RWPE2 (cell line): ENCODE measurements at places on chromosomes 1 and 21.

- no peak for DNase-seq
These were observed 37.3 kb upstream of the ZSWIM5 start for GRCh38 chr1:45243476-45244343.

GRCh38 chr21:37886120-37886519 is 30.1 kb downstream of the KCNJ6 start:
- no peak for DNase-seq

GRCh38 chr21:41660748-41661147 is 106.1 kb downstream of the RIPK4 start:
- peak; percentile 42 for DNase-seq

- DNase-seq: no peak
These were observed 14.6 kb upstream of the TENT5C start for GRCh38 chr1:117591252-117591651.

GRCh38 chr1:65207317-65207716 is 59.3 kb downstream of the AK4 start:
- no peak for DNase-seq

GRCh38 chr1:35553851-35554250 is 3.4 kb downstream of the KIAA0319L start:
- no peak for DNase-seq

- no peak for DNase-seq
These were observed 37.4 kb downstream of the VANGL1 start for GRCh38 chr1:115679141-115679611.

DNA sequence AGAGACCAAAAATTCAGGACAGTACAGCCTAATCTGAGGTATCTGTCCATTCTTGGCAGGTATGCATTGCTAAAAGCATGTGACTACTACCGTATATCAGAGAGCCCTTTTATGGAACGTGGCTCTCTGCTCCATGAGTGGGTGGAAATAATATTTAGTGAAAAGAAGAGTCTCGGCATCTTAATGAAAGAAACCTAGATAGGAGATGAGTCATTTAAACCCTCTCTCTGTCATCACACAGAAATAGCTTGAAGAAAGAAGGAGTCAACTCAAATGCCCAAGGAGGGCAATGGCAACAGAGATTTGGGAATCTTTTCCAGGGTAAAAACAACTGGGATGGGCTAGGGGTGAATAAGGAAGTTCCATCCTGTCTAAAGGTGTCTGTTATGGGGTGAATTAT is 528.2 kb downstream of the SMYD3 start:
- DNase-seq: no peak

GRCh38 chr1:55338448-55338820 is 123.3 kb upstream of the USP24 start:
- no peak for DNase-seq

- DNase-seq: peak; percentile 44
These were observed 758 bp downstream of the PTBP2 start for GRCh38 chr1:96722161-96722922.

DNA sequence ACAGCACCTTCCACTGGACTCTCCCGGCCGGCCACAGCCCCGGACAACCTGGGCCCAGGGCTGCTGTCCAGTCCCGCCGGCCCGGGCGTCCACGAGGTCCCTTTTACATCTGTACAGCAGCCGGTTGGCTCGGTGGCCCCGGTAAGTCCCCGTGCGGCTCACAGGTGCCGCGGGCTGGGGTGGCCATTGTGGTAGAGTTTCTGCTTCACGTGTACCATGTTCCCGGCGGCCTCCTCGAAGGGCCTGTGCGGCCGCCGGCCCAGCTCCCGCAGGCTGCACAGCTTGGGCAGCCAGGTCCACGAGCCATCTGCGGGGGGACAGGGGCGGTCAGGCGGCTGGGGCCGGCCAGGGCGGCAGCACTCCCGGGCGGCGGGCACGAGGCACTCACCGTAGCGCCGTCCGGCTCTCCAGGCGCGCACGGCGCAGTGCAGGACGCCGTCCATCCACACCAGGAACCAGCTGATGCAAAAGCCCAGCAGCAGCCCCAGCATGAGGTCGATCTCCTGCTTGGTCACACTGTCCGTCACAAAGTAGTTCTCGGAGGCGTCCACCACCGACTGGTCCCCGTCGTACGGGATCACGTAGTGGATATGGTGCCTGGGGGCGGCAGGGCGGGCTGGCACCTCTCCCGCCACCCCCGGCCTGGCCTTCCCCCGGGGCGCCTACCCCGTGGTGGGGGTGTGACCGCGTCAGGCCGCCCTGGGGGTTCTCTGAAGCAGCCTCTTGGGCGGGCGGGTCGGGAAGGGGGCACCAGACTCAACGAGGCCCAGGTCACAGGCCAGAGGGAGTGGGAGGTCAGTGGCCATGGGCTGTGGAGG is 5.0 kb downstream of the TMEM240 start:
- no peak for DNase-seq

- DNase-seq: no peak
These were observed 9.9 kb upstream of the TSNAX start for GRCh38 chr1:231518485-231519034.

DNA sequence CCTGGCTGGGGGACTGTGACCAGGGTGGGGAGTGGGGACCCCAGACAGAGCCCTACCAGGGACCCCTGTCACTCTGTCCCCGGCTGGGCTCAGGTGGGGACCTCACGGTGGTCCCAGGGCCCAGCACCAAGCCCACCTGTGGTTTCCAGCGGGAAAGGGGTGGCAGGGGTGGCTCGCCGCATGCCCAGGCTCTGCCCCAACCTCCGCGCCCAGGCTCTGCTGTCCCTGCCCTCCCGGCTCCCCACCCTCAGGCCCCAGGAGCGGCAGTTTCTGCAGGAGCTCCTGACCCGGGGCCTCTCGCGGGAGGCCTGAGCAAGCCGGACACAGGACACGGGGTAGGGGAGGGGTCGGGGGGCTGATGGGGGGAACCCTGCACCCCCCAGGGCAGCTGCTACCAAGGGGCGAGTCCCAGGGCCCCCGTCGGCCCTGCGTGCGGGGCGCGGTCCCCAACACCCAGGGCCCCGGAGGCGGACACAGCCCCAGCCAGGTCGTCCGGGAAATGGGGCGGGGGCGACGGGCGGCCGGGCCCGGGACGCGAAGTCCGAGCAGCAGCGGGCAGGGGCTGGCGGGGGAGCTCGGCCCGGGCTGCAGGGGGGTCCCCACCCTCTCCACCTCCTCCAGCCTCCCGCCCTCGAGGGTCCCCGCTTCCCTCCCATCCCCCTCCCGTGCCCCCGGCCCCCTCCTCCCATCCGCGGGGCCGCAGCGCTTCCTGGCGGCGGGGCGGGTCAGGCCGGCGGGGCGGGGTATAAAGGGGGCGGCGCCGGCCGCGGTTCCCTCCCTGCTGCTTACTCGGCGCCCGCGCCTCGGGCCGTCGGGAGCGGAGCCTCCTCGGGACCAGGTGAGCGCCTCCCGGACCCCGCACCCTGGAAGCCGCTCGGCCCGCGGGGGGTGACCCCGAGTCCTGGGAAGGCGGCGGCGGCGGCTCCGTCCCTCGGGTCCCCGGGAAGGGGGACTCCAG is at the start of gene COL6A2:
Gene COL6A2 (plus strand): TSS at position 777 of the 958 bp plus-strand sequence.
- peak; percentile 49 for DNase-seq

DNA sequence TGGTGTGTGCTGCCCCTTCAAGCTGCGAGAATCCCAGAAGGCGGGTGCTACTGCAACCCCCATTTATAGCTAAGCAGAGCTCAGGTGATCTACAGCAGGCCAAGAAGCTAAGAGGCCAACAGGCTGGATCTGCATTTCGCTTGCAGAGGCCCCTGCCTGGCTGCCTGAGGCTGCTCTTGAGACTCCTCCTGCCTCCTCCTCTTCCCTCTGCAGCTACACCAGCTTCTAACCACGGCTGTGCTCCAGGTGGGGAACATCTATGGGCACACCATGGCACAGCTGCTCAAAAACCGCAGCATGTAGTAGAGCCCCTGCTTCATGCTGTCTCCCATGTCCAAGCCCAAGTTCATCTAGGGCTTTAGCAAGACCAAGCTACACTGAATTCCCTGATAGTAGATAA is 72.9 kb upstream of the ZNF678 start:
- DNase-seq: no peak

DNA sequence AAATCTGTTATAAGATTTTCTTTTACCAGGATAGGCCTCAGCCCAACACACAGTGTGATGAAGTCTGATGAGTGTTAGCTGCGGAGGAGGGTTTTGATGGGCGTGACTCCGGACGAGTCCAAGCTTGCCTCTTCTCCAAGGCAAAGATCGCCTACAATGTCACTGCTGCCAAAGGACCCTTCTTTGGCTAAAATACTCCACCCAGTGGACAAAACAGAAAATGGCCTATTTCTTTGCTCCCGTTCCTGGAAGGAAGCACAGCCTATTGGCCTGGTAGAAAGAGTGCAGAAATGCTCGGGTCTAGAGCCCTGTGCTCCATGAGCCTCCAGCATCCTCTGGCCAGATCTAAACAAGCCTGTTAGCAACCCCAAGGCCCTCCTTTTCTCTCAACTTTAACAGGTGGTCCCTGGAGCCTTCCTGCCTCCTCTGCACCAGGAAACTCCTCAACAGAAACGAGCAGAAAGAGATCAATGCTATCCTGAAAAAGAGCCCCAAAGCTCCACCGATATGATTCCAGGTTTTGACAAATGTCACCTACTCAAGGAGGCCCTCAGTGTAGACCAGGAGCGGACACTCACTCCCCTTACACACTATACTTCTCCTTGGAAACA is 3.4 kb upstream of the CASQ2 start:
- peak; percentile 87 for DNase-seq

DNA sequence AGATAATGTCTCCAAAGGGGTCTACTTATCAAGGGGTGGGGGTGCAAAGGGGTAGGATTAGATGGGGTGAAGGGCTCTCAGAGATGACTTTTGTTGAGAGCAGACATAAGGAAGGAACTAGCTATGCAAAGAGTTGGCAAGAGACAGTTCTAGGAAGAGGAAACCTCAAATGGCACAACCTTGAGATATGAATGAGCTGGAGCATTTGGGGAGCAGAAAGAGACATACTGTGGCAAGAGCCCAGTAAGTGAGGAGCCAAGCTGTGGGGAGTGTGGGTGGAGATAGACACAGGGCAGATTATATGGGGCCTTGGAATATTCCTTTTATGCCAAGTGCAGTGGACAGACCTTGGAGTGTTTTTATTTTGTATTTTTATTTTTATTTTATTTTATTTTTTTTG is 84.8 kb upstream of the BTG3 start:
- DNase-seq: no peak

GRCh38 chr1:97088391-97088790 is 366.8 kb downstream of the PTBP2 start:
- no peak for DNase-seq

DNA sequence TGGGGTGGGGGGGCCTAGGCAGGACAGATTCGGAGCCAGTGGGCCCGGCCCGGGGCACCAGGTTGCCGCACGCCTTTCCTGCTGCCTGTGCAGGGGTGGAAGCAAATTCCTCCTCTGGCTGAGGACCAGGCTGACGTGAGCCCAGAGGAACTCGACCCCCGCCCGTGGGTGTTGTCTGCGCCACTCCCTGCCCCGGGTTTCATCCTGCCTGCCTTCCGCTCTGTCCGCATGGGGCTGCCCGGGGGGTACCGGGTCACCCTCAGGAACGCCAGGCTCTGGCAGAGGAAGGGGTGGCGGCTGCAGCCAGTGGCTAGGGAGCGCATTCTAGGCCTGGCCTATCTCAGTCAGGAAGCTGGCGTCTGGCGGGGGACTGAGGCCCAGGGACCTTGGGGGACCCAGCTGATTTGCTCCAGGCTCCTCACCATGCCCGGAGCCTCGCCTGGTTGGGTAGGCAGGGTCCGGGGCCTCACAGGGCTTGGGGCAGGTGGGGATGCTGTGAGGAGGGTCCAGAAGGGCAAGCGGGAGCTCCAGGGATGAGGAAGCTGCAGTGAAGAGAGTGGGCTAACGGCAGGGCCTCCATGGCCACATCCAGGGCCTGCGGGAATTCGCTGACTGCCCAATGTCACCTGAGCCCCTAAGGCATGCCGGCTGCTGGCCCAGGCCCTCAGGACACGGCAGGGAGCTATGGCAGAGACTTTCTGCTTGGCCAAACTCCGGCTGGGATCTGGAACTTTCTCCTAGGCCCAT is 2.4 kb upstream of the IBA57 start:
- no peak for DNase-seq

- DNase-seq: no peak
These were observed 30.1 kb upstream of the PARP1 start for GRCh38 chr1:226438007-226438406.

DNA sequence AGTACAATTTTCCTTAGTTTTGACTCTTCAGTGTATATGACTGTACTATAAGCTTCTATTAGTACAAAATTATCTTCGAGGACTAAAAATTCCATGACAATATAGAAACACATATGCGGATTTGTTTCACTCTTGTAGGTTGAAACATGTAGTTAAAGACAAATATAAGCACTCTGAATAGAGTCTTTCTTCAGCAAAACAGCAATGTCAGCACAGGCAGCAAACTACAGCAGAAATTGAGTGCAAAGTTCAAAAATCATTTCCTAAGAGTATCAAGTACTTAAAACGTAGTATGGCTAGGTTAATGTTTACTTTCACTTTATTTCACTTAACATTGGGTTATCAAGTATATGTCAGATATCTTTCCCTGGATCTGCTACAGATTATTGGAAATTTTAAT is 106.7 kb downstream of the FAF1 start:
- DNase-seq: no peak

DNA sequence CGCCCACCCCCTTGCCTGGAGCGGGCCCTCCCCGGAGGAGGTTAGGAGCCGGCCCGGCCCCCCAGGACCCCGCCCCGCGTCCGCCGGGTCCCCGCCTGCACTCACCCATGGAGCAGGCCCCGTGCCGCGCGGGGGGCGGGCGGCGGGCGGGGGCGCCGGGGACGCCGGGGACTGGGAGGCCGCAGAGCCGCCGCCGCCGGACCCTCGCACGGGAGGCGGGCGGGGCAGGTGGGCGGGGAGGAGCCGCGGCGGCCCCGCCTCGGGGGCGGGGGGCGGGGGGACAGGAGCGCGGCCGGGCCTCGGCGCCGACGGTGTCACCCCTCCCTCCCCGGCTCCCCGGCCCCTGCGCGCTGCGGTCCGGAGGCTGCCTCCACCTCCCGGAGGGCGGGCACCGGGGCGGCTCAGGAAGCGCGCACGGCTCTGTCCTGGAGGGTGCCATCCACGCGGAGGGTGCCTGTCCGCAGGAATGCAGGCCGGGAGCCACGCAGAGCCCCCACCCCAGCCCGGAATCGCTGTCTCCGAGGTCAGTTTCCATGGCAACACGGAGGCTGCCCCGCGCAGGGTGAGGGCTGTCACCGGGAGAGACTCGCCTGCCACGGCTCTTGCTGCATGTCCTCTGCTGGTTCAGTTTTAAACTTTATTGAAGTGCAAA is 5.9 kb upstream of the PLEKHG5 start:
- DNase-seq: peak; percentile 64
